Stimulated activated CD4-positive, alpha-beta T cell treated with anti-CD3 and anti-CD28 coated beads, Interleukin-12 subunit alpha, Interleukin-12 subunit beta, amount 100 ng/mL, for 4 hours (primary cell): ENCODE measurements at places on chromosomes 7 and 10.
A peak's percentile ranks its signal among the peaks of the same experiment; 100 is the strongest.

- DNase-seq, result no peak
Measured at GRCh38 chr7:91043924-91044645, 220.1 kb upstream of the FZD1 start.

- no peak for DNase-seq
Measured at GRCh38 chr7:106462365-106462859, 177.6 kb upstream of the NAMPT start.

DNA sequence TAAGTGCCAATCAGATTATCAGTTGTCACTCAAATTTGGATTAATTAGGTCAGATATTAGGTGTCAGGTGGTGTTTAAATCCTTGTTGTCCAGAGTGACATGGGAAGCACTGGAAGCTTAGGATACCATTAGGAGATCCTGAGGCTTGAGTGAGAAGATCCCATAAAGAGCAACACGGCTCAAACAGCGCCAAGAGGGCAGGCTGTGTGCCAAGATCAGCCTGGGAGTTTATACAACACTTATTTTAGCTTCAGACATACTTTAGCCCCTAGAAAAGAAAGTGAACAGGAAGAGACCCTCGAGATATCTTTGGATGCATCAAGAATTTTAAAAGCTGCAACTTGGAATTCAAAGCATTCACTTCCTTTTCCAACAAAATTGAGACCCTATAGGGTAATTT is 14.2 kb upstream of the ACTA2 start:
- DNase-seq, result no peak

DNA sequence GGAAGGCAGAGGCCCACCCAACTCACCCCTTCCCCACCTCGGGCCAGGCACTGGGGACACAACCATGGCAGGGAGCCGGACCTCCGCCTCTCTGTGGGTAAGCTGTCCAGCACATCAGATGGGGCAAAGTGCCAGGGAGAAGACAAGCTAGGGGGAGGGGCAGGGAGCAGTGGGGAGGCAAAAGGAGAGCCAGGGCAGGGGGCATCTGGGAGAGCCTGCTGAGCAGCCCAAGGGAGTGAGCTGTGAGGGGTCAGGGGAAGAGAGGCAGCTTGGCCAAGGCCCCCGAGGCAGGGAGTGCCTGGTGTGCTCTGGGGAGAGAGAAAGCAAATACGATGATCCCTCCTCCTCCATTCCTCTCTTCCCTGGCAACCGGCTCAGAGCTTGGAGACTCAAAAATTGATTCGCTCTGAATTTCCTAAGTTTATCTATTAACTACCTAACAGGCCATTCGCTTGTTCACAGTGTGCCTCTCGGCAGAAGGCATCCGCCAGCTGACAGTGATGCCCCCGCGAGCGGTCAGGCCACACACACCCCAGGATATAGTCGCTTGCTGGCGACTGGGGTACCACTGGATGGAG is 4.5 kb downstream of the CAMK2B start:
- no peak for DNase-seq

- no peak for DNase-seq
Measured at GRCh38 chr10:33643042-33643441, 308.6 kb upstream of the NRP1 start.

DNA sequence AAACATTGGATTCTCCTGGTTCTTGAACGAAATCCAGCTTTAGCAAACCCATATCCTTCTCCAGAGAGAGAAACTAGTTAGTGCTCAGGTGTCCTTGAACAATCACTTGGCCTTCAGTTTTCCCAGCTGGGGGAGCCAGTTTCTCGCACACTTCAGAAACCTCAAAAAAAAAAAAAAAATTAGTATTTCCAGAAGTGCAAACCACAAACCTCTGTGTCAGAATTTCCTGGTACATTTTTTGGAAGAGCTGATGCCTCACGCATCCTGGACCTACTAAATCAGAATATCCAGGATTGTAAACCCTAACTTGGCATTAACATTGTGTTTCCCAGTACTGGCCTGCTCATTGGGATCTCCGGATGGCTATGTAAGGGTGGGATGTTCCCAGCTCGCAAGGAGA is 143.4 kb upstream of the EGR2 start:
- DNase-seq, result no peak

DNA sequence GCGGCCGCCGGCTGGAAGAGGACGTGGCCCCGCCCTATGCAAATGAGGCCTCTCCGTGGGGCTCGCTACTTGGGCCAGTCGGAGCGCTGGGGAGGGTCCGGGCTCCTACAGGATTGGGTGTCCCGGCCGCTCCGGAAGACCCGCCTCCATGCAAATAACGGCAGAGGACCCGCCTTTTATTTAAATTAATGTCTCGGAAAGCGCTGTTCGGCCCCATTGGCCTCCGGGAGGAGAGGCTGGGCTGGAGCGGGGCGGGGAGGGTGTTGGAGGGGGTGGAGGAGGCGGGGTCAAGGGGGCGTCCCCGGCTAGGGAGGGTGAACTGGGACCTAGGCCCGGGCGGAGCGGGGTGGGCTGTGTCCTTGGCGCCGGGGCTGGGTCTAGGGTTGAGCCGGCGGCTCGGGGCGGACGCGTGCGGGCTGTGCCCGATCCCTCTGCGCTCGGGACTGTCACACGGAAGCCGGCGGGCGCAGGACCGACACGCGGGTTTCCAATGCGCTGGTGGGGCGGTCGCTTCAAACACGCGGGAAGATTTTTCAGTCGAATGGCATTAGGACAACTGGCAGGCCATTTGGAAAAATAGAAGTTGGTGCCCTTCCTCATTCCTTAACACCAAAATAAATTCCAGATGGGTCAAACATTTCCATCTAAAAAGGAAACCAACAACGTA is 344 bp upstream of the POLM start:
- DNase-seq, result peak; percentile 97

DNA sequence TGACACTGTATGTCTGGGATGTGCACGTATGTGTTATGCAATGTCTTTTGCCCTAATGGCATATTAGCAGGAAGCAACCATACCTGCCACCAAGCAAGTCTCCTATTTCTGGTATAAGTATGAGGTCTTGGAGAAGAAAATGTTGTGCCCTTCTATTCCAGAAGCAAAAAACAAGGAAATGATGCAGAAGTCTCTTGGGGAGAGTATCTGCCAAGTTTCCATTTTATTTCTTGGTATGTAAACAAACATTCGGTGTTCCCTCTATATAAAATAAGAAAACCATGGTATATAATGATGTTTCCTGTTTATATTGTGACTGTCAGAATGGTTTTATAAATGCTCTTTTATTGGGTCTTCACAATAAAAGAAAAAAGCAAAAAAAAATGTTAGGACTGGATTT is 19.3 kb upstream of the MYO3A start:
- DNase-seq, result no peak

GRCh38 chr10:44932517-44933450 is 21.6 kb downstream of the TMEM72 start:
- DNase-seq, result peak; percentile 82

- no peak for DNase-seq
Measured at GRCh38 chr10:78222096-78222790, 188.6 kb downstream of the RPS24 start.

GRCh38 chr7:77570330-77571011 is 33.4 kb downstream of the PTPN12 start:
- no peak for DNase-seq

- no peak for DNase-seq
Measured at GRCh38 chr7:103765901-103766300, 223.6 kb downstream of the RELN start.

DNA sequence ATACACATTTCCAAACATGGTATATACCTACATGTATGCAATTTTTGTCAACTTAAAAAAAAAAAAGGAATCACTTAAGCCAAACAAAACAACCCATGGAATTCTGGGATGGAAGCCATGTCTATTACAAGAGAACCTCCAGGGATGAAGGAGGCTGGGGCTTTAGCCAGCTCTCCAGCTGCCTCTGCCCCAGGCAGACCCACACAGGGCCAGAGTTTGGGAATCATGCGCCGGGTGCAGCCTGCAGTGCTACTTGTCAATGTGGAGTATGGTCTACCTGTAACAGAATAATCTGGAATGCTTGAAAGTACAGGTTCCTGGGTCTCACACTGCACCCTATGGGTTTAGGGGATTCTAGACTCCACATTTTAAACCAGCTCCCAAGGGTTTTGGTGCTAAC is 10.8 kb downstream of the ATP6V0E2 start:
- no peak for DNase-seq

GRCh38 chr10:71213761-71214440 is 1.5 kb downstream of the UNC5B start:
- DNase-seq, result no peak

DNA sequence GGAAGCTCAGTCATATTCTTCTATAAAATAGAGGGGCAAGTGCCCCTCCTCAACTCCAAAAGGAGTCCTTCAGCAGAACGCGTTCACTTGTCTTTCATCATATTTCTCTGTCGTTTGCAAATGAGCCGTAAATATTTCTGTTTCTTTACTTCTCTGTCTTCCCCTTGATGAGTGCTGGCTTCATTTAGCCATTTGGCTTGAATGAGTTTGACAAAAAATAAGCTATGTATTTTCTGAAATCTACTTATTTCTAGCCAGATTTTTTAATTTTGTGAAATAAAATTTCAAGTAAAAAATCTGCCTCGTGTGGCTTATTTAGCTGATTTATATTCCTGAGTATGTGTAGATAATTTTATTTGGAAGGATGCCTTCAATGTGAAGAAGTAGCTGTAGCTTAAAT is 170.8 kb upstream of the DGKB start:
- no peak for DNase-seq

GRCh38 chr7:71996141-71996540 is 416.0 kb downstream of the CALN1 start:
- no peak for DNase-seq

GRCh38 chr10:22491931-22492615 is 146.8 kb downstream of the SPAG6 start:
- DNase-seq, result no peak

- DNase-seq, result no peak
Measured at GRCh38 chr7:135817583-135817982, 69.0 kb upstream of the FAM180A start.

- no peak for DNase-seq
Measured at GRCh38 chr10:129440247-129440646, 26.8 kb upstream of the MGMT start.

DNA sequence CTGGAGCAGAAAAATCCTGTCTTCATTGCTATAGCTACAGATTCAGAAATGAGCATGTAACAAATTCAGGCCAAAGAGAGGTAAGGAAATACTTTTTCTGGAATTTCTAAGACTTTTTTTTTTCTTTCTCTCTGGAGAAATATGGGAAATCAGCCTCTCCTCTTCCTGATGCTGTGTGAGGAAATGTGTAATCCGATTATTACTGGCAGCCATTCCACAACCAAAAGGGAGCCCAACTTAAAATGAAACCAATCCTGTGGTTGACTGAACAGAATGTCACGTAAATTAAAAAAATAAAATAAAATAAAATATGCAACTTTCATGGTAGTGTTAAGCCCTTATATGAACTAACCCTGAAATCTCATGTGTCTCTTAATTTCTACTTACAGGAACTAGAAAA is 10.7 kb upstream of the POT1 start:
- no peak for DNase-seq
